ENCODE measurements at places on chromosomes 2 and 18.

GRCh38 chr2:151305129-151305691, 15.7 kb upstream of the NMI start:
- no peak for DNase-seq

DNA sequence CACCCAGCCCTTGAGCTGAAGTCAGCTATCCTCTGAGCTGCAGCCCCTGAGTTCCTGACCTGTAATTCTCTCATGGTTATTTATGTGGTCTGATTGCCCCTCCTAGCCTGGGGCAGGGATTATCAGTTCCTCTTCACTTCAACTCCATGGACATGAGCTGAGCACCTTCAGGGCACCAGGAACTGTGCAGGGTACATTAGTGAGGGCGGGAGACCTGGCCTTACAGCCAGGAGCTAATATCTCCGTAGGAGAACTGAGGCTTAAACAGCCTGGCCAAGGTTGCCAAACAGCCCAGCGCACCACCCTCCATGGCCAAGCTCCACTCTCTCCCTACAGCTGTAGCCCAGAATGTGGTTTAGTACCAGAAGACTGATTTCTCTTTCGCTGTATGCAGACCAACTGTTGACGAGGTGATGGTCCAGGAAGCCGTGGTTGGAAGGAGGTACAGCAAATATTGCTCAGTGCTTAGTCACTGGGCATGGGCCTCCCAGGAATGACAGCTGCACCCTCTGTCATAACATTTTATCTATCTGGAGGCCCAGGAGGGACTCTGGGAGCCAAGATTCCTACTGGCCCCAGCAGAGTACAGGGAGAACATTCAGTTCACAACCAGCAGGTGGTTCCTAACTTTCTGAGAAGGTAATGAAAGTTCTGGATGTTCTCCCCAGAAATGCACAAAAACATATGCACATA, 228.7 kb upstream of the SIX2 start:
- DNase-seq: no peak

GRCh38 chr18:28149810-28150420, 27.0 kb downstream of the CDH2 start:
- DNase-seq: no peak

DNA sequence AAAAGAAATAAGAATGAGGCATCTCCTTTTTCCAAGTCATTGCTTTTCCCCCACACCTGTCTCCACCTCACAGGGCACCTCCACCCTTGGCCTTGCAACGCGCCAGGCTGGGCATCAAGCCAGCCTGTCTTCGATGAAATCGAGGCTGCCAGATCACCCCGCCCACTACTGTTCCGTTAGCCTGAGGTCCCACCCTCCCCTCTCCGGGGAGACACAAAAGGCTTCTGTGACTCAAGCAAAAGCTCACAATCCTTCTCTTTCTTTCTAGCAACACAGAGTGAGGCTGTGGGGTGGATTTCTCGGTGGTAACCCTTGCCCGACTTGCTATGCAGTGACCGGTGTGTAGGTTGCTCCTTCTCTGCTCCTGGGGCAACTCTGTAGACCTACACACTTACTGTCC, 9.9 kb downstream of the TNP1 start:
- peak; percentile 58 for DNase-seq

- DNase-seq: no peak
These were observed 345.7 kb downstream of the CYP26B1 start for GRCh38 chr2:71801969-71802368.

DNA sequence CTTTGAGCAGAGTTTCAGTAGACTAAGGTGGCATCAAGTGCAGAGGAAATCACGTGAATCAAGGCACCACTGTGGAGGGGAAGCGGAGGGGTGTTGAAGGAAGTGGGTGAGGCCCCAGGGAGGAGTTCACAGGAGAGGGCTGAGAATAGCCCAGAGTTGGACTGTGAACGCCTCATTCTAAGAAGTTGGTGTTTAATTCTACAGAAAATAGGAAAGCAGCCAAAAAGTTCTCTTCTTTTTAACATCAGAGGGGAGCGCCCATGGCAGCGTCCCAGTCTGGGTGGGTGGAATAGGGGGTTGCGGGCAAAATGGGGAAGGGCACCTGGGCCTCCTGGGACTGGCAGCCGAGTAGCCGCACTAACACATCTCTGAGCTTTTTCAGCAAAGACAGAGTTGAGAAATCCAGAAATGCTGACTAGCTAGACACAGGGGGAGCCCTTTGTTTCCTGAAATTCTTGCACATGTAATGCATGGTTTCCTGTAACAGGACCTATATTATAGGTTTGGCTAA, 97.0 kb downstream of the NEB start:
- peak; percentile 74 for DNase-seq

- DNase-seq: no peak
These were observed 543.2 kb downstream of the DCDC2C start for GRCh38 chr2:4246364-4247131.

- no peak for DNase-seq
These were observed 7.0 kb downstream of the TRAPPC12 start for GRCh38 chr2:3386448-3386958.

DNA sequence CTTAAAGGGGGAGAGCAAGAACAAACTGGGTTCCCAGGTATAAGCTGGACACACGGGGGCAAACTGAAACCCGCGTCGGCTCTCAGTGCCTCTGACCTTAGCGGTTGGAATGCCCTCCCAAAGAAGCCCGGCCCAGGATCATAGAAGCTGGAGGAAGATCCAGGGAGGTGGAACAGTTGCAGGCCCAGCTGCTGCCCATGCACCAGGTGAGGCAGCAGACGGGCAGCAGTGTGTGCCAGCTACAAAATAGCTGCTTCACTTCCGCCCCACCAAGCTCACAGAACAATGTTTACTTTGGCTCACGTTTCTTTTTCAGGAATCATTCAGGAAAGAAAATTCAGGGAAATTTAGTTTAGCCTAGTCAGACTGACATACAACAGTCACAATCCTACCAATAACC, 3.9 kb upstream of the ERMN start:
- no peak for DNase-seq

- DNase-seq: no peak
These were observed 516.7 kb downstream of the TXNL1 start for GRCh38 chr18:56121669-56122068.

DNA sequence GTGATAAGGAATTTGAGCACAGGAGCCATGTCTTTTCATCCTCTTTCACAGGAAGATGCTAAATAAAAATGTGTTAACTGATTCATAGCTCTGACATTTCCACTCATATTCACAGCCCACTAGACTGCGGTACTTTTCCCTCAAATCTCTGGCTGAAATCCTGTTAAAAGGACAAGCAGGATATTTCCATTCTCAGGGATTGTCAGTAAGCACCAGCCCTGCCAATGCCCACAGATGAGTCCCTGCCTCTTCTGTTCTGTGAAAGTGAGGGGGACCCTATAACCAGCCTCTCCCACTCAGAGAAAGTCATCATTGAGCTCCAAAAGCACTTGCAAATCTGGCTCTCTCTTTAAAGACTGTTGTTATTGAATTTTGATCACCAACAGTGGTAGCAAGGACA, 440.5 kb downstream of the SETBP1 start:
- DNase-seq: no peak

GRCh38 chr18:34707670-34708069, 2.4 kb upstream of the DTNA start:
- no peak for DNase-seq

DNA sequence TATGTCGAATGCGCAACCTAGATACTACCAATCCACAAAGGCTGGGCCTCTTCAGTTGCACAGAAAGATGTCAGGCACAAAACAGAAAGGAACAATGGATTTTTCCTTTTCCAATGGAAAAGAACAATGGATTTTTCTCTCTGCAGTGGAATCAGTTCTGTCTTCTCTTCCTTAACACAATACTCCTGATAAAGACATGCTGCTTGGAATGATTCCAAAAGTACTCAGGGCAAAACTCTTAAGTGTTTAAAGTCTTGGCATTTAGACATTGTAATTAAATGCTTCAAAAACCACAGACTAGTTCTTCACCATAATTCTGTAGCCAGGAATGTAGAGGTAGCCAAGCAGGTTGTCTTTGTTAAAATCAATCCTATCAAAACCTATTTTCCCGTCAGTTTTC, 46.7 kb upstream of the FLACC1 start:
- DNase-seq: no peak

DNA sequence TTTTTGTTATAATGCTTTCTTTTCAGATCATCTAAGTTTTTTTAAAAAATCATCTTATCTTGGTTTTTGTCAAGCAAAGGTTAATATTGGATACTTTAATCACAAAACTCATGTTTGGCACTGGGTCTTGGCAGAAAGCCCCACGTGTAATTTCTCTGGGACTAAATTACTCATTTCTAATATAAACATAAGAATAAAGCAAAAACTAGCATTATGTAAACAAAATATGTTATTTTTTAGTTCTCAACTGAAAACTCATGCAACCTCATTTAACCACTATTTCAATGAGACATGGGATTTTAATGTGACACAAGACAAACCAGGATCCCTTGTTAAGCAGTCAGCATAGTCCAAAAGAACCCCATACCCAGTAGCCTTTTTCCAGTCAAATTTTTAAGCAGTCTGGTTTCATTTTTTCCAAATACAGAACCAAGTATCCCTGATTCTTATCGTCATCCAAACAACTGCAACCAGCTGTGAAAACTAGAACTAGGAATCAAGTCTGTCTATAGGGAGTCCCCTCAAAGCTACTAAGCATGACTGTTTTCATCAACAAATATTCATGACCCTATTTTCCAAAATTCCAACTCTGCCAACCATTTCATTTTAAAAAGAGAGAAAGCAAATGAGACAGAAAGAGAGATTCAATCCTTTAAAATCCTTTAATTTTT, 27.1 kb downstream of the PID1 start:
- DNase-seq: no peak

DNA sequence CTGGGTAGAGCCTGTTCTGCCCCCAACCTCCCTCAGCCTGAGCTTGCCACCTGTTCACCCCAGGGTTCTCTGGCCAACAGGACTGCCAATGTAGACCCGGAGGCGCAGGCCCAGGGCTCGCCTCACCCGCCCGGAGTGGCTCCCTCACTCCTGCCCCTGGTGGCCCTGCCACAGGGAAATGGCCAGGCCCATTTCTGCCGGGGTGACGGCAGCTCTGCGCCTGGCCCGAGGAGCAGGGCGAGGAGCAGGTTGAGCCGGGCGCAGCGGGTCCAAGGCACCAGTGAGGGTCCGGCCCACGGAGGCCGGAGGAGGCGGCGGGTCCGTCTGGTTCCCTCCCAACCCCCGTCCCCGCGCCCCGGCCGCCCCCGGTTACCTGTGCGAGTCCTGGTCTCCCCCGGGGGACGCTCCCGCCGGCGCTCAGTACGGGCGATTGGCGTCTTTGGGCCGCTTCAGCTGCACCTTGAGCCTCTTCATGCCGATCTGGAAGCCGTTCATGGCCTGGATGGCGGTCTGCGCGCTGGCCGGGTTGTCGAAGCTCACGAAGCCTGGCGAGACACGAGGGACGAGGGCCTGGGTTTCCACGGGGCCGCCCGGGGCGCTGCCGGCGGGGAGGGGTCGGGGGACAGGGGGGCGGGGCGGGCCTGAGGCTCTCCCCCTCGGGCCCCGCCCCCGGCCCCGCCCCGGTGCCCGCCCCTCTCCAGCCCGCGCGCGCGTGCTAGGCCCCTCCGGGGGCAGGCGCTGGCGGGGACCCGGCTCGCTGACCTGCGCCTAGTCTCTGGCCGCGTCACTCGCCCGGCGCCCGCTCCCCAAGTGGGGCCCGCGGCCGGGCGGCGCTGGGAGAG, 312.0 kb downstream of the CELF4 start:
- no peak for DNase-seq

DNA sequence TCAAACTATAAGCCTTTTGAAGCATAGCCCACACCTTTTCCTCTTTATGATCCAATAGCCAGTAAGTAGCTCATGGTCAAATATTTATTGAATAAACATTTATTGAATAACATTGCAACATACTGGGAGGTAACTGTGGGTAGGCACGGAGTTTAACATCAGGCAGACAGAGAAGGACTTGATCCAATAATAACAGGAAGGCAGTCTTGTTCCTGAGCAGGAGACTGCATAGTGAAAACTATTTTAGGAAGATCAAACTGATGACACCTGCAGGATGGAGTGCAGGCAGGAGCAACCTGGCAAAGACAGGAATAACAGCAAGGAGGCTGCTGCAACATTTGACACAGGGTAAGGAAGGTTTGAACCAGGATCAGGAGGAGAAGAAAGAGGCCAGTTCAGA, 3.1 kb upstream of the DCTN1 start:
- no peak for DNase-seq

GRCh38 chr18:76564117-76564516, 69.1 kb upstream of the ZNF516 start:
- DNase-seq: no peak

DNA sequence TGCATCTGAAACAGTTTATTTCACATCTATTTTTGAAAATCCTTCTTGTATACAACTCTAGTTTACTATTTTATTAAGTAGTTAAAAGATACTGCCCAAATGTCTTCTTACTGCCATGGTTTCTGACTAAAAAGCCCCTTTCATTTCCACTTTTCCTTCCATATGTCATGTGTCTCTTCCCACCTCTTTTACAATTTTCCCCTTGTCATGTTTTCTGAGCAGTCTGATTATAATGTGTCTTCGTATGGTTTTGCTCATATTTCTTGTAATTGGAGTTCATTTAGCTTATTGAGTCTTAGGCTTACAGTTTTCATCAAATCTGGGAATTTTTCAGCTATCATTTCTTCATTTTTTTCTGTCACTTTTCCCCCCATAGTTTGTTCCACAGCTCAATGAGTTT, 813.9 kb upstream of the GYPC start:
- DNase-seq: no peak

DNA sequence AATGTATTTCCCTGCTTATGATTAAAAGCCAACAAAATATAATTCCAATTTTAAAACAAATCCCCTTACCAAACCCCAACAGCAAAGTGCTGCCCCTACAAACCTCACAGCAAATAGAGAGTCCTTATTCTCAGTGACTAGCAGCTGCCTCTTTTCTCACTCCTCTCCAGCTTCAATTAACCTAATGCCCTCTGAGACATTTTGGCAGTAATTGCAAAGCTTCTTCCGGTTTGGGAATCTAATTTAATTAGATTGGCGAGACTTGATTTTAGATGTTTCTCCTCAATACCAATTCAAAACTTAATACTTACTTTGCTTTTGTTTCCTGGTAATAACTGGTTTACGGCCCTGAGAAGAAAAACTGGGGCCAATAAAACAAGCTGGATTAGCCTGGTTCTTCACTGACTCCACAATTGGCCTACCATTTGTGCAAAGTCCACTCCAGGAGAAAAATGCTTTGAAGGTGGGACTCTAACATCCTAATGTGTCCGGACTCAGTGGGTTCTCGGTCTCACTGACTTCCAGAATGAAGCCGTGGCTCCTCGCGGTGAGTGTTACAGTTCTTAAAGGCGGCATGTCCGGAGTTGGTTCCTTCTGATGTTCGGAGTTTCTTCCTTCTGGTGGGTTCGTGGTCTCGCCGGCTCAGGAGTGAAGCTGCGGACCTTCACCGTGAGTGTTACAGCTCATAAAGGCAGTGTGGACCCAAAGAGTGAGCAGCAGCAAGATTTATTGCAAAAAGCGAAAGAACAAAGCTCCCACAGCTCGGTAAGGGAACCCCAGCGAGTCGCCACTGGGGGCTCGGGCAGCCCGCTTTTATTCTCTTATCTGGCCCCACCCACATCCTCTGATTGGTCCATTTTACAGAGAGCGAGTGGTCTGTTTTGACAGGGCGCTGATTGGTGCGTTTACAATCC, 52.8 kb downstream of the SLC35F5 start:
- DNase-seq: no peak

All from CD4-positive, alpha-beta T cell treated with Interleukin-17A for 4 hours (primary cell).